ENCODE measurements at places on chromosomes 4 and X.

- no peak for DNase-seq
Observed at GRCh38 chrX:30906726-30907125, 17.7 kb upstream of the TAB3 start.

- no peak for DNase-seq
Observed at GRCh38 chr4:787561-787981, 38.4 kb downstream of the CPLX1 start.

DNA sequence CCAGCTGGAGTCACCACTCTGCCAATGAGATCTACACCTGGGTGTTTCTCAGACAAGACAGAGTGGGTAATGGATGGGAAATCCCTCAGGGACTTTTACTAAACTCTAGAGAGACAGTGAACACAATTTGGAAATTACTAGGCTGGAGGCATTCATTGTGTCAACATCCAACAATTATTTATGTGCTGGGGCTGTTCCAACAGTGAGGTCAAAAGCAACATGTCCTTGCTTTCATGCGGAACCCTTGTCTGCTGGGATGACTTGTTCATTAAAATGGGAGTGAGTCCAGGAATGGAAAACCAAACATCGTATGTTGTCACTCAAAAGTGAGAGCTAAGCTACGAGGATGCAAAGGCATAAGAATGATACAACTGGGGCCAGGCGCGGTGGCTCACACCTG is 54.0 kb downstream of the DRD5 start:
- no peak for DNase-seq

GRCh38 chr4:110644008-110644407 is 21.1 kb upstream of the PITX2 start:
- DNase-seq: no peak

GRCh38 chr4:24529555-24529954 is 54.8 kb downstream of the DHX15 start:
- DNase-seq: no peak

DNA sequence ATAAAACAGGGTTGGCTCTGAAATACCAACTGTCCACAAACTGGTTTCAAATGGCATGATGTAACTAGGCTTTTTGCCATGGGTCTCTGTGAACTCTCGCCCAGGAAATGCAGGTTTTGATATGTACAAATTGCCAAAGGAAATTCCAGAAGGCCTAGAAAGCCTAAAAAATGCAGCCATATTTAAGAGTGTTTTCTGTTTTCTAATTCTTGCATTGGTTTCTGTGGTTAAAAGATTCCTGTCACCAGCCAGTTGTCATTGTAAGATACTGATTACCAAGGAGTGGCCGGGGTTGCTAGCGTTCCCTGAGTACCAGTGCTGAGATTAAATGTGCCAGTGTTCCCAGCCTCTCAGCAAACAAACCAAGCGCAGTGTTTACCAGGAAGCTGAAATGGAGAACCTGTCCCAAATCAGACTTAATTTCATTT is 53.9 kb upstream of the SORBS2 start:
- no peak for DNase-seq

DNA sequence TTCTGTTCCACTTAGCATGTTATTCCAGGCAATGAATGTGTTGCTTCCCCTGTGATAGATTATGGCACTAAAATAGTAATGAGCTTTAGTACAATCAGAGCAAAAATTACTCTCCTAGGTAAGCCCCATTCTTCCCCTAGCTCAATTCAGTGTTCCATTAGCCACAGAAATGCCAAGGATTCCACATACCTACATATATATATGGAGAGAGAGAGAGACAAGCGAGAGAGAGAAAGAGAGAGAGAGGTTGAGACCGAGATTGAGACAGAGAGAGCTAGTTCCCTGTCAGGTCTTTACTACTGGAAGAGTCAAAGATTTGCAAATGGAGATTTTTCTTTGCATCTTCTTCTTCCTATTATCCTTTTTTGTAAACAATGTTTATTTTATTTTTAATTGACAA is 8.7 kb downstream of the LIMCH1 start:
- DNase-seq: no peak

GRCh38 chr4:6452897-6453687 is 19.3 kb downstream of the PPP2R2C start:
- no peak for DNase-seq

- DNase-seq: no peak
Observed at GRCh38 chr4:52780206-52780605, 29.0 kb upstream of the ERVMER34-1 start.

DNA sequence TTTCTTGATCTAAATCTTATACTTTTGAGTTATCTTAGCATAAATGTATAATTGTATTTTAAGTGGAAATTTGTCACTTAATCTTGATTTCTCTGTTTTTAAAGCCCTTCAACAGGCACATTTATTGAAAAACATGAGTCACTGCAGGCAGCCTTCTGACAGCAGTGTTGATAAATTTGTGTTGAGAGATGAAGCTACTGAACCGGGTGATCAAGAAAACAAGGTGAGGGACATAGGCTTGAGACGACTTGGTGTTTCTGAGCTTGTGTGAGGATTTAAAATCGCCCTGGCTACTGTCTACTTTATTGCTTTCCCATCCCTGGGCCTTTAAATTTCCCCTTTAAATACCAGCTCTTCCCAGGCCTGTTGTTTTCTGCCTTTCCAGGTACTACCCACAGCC is 55.7 kb downstream of the HTT start:
- DNase-seq: no peak

- no peak for DNase-seq
Observed at GRCh38 chr4:176134670-176135069, 60.7 kb downstream of the SPATA4 start.

DNA sequence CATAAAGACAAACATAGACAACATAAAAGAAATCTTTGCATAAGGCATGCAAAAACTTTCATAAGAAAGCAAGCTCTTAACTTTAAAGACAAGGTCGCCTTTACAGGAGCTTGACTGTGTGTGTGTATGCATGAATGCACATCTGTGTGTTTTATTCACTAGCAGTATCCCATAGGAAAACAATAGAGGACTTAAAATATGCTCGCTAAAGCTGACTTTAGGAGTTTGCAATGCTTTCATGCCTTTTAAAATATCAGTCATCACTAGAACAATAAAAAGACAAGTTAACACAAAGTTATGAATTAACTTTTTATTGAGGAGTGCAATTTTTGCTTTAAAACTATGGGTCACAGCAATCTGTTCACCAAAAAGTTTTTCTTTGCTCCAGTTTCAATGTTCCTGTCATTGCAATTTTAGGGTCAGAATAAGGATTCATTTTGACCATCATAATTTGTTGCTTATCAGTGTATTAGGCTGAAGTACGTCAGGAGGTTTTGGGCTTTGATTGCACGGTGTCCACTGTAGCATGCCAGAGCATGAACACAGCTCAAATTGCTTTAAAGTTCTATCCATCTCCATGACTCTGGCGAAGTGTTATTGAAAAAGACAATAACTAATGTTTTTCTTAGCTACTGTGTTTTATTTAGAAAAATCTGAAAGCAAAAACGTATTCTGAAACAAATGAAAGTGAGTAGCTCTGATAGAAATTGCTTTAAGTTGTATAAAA is 36.9 kb downstream of the ANXA10 start:
- no peak for DNase-seq

- no peak for DNase-seq
Observed at GRCh38 chrX:10756441-10756840, 136.1 kb upstream of the MID1 start.

- no peak for DNase-seq
Observed at GRCh38 chr4:81454499-81454898, 17.2 kb downstream of the RASGEF1B start.

GRCh38 chr4:70449220-70449619 is 22.8 kb upstream of the MUC7 start:
- DNase-seq: no peak

DNA sequence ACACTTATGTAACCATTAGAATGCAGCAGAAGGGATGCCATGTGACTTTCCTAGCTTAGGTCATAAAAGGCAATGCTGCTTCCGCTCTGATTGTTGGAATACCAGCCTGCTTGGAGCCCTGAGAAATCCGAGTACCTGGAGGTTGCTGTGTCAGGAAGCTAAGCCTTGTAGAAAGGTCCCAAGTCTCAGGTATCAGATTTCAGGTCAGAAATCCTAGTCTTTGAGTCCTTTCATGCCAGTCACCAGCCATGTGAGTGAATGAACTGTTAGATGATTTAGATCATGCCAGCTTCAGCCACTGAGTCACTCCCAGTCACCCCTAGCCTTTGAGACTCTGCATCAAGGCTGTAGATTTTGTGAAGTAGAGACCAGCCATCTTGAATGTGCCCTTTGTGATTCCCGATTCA is 23.5 kb downstream of the RAP1GDS1 start:
- no peak for DNase-seq

DNA sequence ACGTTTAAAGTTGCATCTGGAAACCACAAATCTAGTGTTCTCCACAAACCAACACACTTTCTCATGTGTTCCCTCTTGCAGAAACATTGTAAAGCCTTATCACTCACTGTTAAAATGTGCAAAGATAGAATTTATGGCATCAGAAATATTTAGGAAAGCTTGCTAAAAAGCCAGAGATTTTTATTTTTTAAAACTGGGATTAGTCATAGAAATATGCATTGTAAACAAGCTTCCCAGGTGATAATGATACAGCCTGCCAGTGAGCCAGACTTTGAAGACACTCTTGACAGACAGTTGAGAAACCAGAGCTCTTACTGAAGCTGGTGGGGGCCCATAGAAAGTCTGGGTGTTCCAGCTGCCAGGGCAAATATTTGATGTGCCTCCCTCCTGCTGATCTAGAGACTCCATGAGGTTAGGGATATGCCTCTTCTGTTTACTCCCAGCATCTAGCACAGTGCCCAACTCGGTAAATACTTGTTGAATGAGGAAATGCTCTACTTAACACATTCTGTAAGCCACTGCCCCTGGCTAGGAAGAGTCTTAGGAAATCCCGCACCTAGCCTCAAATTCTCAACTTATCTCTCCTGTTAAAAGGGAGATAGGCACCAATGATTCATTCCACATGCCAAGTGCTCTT is 179.0 kb upstream of the RASGEF1B start:
- no peak for DNase-seq

DNA sequence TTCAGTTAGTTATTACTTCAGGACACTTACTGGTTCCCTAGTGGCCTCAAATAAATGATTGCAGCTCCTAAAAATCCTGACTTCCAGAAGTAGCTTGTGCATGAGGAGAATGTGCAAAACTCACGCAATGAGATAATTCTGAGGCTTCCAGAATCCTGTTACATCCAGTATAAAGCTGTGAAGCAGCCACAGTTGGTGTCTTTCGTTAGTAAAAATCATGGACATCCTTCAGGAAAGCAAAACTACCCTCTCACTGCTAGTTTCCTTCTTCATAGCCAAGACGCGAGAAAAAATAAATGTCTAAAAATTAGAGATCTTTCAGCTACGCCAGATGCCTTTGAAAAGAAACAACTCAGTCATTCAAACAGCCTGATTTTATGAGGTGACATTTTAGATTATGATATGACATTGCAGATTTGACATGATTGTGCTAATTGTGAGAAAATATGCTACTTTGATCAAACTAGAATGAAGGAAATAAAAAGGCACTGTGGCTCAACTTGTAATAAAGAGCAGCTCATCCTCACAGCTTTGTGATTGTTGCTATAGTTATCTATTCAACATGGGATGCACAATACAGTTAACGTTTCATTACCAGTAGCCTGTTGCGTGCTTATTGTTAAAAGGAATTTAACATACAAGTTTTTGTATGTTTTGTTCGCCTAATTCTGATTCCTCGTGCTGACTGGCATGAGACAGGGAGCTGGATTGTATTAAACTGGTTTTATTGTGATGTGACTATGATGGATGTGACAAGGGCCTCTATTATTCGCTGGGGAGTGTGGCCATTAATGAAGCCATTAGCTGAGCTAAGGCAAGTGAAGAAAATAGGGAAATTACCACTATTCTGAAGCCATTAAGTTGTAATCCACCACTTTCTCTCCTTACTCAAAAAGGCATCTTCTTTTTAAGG is 40.5 kb downstream of the AFF2 start:
- no peak for DNase-seq

DNA sequence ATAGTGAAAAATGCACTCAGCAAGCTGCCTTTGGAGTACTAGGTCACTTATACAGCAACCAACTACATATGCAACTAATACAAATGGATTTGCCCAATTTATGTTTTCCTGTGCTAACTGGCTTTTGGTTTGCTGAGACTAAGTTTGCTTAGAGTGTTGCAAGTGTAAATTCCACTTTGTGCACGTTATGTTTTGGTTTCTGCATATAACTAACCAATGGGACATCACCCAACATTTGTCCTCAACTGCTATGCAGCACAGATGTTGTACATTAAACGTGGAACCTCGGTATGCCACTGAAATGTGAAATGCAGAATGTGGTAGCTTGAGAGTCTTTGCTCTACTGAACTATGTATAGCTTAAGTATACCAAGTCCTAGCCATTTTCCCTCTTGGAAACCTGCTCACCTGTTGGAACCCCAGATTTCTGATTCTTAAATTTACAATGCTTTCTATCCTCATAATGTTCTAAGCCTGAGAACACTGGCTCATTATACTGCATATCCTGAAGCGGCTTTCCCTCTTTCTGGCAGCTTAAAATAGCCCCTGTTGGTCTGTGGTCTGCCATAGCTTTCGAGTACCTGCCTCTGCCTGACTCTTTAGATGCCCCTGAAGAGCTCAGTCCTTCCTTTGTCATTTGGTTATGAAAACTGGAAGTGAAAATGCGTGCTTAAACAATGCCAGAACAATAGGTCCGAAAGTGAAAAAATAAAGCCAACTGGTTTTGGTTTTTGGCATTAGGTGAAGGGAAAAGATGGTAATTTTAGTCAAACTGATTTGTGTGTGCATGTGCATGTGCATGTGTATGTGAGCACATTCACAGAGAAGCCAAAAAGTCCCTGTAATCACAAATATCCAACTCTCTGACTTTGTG is 158.0 kb downstream of the SH2D1A start:
- DNase-seq: no peak

- DNase-seq: no peak
Observed at GRCh38 chr4:8774071-8774470, 97.6 kb downstream of the HMX1 start.

DNA sequence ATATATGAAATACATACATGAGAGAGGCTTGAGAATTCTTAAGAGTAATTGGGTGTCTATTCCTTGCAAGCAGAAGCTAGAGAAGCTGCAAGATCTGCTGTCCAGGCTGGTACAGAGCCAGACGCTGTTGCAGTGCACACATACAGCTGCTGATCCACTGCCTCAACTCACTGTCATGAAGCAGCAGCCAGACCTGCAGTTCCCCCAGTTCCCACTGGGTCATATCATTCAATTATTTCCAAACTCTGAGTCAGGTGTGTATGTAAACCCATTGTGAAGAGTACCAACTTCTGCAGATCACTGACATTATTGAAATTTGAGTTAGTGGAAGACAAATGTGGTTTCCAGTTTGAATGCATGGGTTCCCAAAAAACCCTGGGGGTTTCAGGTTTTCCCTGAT is 1212.8 kb upstream of the ADGRL3 start:
- no peak for DNase-seq

GRCh38 chr4:99821918-99822503 is 5.4 kb downstream of the DAPP1 start:
- no peak for DNase-seq

- no peak for DNase-seq
Observed at GRCh38 chr4:87109945-87110344, 110.5 kb downstream of the KLHL8 start.

DNA sequence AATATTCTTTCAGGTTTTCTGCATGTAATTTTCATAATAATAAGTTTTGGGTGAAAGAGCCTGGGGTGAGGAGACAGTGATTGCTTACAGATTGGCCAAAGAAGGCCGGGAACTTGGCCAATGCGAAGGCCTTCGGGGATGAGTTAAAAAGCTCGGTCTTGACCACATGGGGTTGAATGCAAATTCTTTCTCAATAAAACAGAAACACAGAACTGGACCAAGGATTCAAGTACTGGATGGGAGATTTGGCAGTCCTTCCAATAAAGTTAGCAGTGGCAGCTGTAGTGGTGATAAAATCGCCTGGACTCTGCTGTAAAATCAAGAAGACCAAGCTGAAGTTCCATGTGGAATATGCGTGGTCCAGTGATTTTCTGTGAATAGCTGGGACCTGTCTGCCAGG is 282.2 kb upstream of the KLF3 start:
- DNase-seq: no peak

All from hippocampal formation (tissue), 2 donors.